Activated T-cell treated with anti-CD3 and anti-CD28 coated beads for 48 hours (primary cell): ENCODE measurements at places on chromosomes 2 and 18.

DNA sequence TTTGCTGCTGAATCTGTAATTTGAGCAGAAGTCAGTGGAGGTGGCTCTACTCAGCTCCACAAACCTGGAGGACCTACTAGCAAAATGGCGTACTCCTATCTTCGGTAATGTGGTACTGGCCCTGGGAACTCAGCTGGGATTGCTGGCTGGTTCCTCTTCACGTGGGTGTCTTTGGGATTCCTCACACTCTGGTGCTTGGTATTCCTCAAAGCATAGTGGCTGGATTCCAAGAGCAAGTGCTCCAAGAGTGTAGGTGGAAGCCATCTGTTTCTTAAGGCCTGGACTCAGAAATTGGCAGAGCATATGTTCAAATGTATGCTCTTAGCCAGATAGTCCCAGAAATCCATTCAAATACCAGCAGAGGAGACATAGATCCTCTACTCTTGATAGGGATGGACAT lies 281.9 kb upstream of the CDH7 start:
- no peak for DNase-seq

- no peak for DNase-seq
These were observed 124.7 kb upstream of the ZNF516 start for GRCh38 chr18:76619621-76620315.

DNA sequence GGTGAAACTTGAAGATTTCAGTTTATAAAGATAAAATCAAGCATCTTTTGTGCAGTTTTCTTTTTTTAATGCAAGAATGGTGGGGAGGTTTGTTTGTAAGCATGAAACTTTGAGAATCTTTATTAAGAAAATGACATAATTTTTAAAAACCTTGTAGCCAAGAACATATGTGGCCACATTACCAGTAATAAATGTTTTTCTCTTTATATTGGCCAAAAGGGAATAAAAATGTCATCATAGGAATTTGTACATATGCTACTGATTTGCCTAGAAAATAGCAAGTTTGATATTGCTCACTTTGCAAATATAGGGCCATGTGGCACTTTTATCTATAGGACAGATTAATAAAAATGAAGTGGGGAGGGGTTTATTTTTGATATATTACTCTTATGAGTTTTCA lies 25.6 kb downstream of the METTL21A start:
- no peak for DNase-seq

DNA sequence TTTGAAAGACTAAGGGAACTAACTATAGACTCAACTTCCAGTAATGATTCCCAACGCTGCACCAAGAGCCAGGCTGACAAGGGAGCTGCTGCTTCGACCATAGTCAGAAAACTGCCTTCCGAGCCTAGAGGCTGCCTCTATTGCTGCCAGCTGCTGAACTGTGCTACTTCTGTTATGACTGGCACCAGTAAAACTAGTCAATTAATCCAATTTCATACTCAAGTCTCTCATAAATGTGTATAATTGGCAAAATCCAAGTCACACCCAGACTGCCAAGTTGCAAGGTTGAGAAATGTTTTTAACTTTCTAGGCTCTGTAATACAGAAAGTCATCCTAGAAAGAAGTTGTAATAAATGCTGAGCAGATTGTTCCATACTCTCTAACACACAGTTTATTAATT lies 117.4 kb downstream of the SPOPL start:
- DNase-seq, result no peak

GRCh38 chr2:99106913-99107312 lies 34.6 kb upstream of the C2orf15 start:
- DNase-seq, result no peak

GRCh38 chr2:206700156-206700555 lies 18.0 kb downstream of the DYTN start:
- DNase-seq, result no peak

GRCh38 chr2:215746887-215747615 lies 266.3 kb downstream of the MREG start:
- DNase-seq, result no peak

DNA sequence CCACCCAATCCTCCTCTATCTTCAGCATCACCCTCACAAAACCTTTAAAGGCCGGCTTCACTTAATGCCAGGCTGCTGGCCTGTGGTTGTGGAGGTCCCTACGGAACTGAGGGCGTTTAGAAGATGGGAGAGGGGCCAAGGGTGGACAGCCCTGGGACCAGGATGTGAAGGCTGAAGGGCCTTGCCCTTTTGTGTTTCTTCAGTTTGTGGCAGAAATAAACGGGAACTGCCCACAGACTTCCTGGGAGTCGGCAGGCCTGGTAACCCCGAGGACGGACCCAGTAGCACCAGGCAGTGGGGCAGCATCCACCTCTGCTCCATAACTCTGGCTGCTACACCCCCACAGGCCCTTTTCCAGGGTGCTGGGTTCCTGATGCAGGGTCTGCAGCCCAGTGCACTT lies 51.3 kb downstream of the LYPD1 start:
- no peak for DNase-seq

- DNase-seq, result no peak
These were observed 1.4 kb downstream of the MBP start for GRCh38 chr18:77131100-77131651.

- DNase-seq, result no peak
These were observed 193.2 kb downstream of the CCDC85A start for GRCh38 chr2:56376699-56377665.

- DNase-seq, result peak; percentile 53
These were observed 14.1 kb downstream of the MSGN1 start for GRCh38 chr2:17830053-17831034.

- DNase-seq, result no peak
These were observed 36.9 kb upstream of the TTR start for GRCh38 chr18:31554776-31555175.

GRCh38 chr2:102449370-102449974 lies 23.6 kb upstream of the SLC9A4 start:
- DNase-seq, result peak; percentile 51

- no peak for DNase-seq
These were observed 37.8 kb downstream of the KCTD18 start for GRCh38 chr2:200471928-200472645.

- DNase-seq, result peak; percentile 65
These were observed 33.6 kb upstream of the RNF149 start for GRCh38 chr2:101341901-101342624.

- DNase-seq, result no peak
These were observed 27.5 kb downstream of the CFAP36 start for GRCh38 chr2:55547001-55547400.

DNA sequence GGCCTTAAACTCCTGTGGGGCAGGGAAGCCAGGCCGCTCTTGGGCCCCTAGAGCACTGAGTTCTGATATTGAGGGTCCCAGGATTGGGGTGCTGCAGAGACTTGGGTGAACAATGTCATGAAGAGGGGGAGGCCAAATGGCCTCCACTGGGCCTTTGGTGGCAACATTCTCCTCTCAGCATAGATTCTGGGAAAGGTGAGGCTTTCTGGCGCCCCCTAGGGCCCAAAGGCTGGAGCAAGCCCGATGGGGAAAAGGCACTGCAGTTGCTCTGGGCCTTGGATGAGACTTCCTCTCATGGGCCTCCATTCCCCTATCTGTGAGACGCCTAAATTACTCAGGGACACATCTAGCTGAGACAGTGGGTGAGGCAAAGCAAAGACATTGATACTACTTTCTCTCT lies 84.8 kb downstream of the ACAA2 start:
- peak; percentile 43 for DNase-seq

GRCh38 chr2:160494201-160494644 lies 616 bp upstream of the RBMS1 start:
- no peak for DNase-seq

DNA sequence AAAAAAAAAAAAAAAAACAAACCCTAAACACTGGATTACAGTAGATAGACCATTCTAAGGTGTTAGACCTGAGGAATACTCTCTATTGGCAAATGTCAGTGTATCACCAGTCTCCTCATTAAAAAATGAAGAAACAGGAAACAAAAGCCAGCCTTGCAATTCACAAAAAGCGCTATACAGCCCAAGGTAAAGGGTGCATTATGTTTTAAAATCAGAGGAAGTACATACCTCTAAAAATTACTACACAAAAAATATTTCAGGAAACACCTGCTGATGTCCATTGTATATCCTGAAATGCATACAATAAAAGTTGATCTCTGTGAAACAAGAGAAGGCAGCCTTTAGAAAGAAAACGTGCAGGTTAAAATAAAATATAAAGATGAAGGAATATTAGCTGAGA lies 54.9 kb upstream of the TSPYL6 start:
- no peak for DNase-seq

GRCh38 chr2:234536178-234536965 lies 39.5 kb upstream of the ARL4C start:
- DNase-seq, result no peak

- DNase-seq, result no peak
These were observed 27.5 kb downstream of the COA5 start for GRCh38 chr2:98580656-98581284.

GRCh38 chr2:134203175-134203574 lies 50.7 kb upstream of the MGAT5 start:
- no peak for DNase-seq

DNA sequence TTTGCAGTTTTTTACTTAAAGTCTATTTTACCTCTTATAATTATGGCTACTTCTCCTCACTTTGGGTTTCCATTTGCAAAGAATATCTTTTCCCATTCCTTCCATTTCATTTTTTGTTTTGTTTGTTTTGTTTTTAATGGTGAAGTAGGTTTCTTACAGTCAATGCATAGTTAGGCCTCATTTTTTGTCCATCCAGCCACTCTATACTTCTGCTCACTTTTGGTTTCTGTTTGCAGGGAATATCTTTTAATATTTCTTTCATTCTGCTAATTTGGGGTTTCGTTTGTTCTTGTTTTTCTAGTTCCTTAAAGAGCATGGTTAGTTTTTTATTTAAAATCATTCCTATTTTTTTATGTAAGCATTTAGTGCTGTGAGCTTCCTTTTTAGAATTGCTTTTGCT lies 339.4 kb downstream of the GRB14 start:
- DNase-seq, result no peak

GRCh38 chr2:120735746-120736170 lies at the start of gene GLI2:
Gene GLI2, plus strand, starts transcription at chr2:120735868. Its CDS starts 61,453 bp downstream, at chr2:120797321.
- peak; percentile 46 for DNase-seq

DNA sequence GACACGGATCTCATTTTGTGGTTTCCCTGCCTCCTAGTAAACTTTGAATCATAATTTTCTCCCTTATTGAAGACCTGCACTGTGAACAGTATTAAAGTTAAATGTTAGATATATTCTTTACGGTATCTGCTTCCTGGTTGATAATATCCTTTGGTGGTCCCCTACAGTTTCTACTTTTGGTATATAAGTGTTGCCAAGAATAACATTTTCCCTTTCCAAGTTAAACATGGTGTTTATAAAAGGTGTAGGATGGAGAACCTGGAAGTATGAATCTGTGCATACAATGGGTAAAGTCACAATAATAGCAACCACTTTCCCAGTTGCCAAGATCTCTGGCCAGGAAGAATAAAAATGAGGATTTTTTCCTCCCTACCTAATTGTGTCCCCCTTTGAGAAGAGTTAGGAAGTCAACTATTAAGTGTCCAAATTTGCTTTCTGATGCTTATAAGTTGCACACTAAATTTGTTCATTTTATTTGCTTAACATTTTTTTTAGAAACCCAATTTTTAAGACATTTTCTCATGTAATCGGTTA lies 201.0 kb upstream of the STK17B start:
- DNase-seq, result no peak

GRCh38 chr2:68357605-68358337 lies 7.3 kb upstream of the PLEK start:
- DNase-seq, result no peak

GRCh38 chr2:24818721-24819167 lies 25.5 kb downstream of the CENPO start:
- no peak for DNase-seq

- no peak for DNase-seq
These were observed 86.1 kb upstream of the ZCCHC2 start for GRCh38 chr18:62436636-62437234.

DNA sequence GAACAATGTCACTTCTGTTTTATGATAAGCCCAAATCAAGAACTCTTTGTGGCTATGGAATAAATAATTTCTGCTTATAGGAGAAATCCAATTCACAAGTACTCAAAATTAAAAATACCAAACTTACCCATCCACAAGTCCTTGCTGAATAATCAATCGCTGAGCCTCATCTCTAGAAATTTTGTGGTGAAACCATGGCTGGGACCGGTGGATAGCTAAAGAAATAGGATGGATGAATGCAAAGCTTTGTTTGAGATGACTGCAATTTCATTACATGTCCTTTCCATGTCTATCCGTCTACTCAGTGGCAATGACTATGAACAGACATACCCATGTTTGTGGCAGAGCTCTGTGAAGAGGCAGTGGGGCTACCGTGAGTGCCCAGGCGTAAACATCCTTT lies 124.4 kb downstream of the GRB14 start:
- DNase-seq, result no peak

- DNase-seq, result no peak
These were observed 39.4 kb downstream of the TDRD15 start for GRCh38 chr2:21163213-21163612.

DNA sequence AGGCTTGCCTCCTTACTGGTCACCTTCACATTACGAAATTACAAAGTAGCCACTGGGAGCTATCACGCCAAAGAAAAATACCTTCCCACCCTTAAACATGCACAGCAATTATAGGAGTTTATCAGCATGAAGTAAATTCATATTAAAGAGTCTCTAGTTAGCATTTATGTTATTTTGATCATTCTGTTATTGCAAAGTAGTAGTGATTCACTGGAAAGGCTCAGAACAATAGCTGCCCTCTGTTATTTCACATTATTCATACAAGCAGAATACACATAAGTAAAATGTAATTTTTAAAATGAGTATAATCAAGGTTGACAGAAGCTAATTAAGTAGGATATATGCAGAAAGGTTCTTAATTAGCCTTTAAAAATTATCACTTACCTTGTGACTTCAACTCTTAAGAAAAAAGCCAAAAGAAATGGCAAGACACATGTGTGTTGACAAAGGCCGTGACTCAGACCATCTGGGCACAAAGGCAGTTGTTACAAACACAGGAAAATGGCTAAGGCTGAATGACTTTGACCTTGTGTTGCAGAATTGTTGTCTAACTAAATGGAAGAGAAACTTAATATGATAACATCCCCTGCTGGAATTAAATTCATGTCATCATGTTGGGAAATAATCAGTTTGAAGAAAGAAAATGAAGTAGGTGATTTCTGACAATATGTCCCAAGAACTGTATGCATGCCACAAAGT lies 108.3 kb downstream of the ARL6IP6 start:
- no peak for DNase-seq

DNA sequence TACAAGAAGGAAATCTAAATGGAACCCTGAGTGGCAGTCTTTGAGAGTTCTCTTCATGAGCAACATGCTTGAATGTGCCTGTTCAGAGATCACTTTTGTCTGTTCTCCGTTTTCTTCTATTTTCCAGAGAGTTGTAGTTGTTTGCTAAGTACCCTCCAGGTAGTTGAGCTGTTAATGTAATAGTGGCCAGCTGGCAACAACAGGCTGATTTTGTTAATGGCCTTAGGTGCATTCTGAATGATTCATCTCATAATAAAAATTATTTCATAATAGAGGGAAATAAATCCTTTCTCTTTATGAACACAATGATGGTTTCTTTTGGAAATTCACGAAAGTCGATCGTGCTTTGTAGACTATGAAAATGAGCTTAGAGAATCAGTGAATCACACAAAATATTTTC lies 136.8 kb downstream of the LRP1B start:
- no peak for DNase-seq

- DNase-seq, result no peak
These were observed 92.7 kb downstream of the ZNF516 start for GRCh38 chr18:76402026-76402990.
